ENCODE measurements at places on chromosomes 5 and 9.

DNA sequence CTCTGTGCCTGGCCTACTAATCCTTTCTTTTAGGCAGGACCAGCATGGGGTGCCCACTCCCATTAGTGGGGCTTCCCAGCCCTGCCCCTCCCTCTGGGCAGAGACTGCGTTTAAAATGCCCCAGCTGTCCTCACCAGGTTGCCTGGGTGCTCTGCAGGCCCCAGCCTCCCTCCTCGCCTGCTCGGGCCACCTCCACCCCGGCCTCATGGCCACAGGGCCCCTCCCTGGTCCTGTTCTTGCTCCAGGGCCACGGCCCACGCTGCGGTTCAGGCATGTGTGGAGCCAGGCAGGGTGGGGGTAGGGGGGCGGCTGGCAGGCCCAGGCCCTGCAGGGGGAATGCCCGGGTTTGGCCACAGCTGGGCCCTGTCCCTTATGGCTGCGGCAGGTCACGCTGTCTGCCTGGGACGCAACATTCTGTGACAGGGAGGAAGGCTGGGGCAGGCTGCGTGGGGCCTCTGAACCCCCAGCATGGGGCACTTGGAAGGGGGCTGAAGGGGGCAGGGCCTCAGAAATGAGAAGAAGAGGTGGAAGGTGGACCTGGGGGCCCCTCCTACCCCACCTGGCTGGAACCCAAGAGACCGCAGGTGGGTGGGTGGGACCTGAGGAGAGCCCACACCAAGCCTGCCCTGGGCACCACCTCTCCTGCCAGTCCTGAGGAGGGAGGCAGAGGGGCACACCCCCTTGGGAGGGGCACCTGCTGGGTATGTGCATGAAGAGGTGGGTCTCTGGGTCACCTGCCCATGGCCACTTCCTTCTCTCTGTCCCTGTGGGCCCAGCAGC, at the start of gene LCN12:
LCN12 (plus strand) TSS at position 733 of the 780 bp plus-strand sequence. CDS start 55 bp downstream, outside the sequence.
- DNase-seq, result no peak

DNA sequence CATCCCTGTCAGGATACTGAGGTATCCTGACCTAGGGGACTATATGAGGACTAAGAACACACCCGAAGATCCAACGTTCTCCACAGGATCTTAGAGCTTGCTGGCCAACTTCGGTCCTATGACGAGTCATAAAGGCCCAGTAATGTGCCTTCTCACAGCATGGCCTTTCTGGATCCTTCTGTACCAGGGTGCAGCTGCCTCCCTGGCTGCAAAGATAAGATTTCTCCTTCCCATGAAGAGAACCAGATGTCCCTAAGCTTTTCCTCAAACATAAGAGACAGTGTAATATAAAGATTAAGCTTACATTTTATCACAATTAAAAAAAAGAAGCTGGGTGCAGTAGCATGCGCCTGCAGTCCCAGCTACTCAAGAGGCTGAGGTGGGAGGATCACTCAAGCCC, 18.3 kb downstream of the EPB41L4B start:
- no peak for DNase-seq

- DNase-seq, result no peak
These were observed 160.5 kb upstream of the MSX2 start for GRCh38 chr5:174563899-174564298.

DNA sequence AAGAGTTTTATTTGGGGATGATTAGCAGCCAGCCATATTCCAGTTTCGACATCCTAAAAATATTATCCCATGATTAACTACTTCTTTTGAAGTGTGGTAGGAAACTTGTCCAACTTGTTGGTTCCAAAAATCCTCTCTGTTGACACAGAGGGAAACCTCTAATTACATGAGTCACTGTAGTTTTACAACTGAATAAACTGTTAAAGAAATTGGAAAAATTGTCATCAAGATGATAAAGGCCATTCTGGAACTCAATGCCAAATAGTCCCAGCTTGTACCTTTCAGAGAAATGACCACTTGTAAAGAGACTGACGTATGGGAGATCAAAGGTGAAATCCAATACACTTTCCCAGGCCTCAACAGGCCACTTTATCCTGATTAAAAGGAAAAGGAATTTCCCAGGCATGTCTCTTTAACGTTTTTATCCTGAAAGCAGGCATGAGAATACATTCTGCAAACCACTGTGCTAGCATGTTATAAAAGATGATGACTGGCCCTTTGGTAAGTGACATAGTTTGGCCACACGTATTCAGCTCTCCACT, 261.6 kb downstream of the GLIS3 start:
- peak; percentile 28 for DNase-seq

GRCh38 chr9:94802793-94803192, 76.3 kb downstream of the AOPEP start:
- peak; percentile 86 for DNase-seq

- DNase-seq, result no peak
These were observed 143.0 kb downstream of the ADAMTS6 start for GRCh38 chr5:65338606-65339151.

GRCh38 chr9:136201609-136202453, 3.1 kb downstream of the LHX3 start:
- DNase-seq, result no peak

- no peak for DNase-seq
These were observed 122.5 kb upstream of the RASGRF2 start for GRCh38 chr5:80837679-80838078.

GRCh38 chr9:72205513-72205912, 56.3 kb downstream of the GDA start:
- DNase-seq, result no peak

GRCh38 chr9:19286634-19287188, 56.2 kb downstream of the DENND4C start:
- DNase-seq, result no peak

- DNase-seq, result no peak
These were observed 594.7 kb upstream of the WWC1 start for GRCh38 chr5:167696558-167697314.

- no peak for DNase-seq
These were observed 15.0 kb downstream of the NAIF1 start for GRCh38 chr9:128051932-128052709.

DNA sequence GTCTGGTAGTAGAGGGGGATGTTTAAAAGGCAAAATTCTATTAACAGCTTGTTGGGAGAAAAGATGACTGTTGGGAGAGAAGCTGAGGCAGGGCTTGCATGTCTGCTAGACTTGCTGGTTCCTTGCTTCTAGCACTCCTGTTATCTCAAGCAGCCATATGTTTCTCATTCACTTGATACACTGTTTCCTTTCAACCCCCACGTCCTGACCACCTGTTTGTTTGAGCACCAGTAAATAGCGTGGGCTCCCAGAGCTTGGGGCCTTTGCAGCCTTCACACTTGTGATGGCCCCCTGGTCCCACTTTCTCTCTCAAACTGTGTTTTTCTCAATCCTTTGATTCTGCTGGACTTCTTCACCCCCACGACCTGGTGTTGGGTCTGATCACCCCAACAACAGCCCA, 111.7 kb upstream of the TMEM161B start:
- DNase-seq, result no peak
